Activated CD8-positive, alpha-beta T cell treated with anti-CD3 and anti-CD28 coated beads, Interleukin-2, amount 10 ng/mL, durations not matched to agents 7 days and 5 days (primary cell): ENCODE measurements at places on chromosomes 7 and 10.

- no peak overlapping the region for H3K27ac ChIP-seq
- DNase-seq = no peak
- H3K4me1 ChIP-seq = no peaks in the 10 kb centered on the region
- H3K36me3 ChIP-seq = no peaks in the 10 kb centered on the region
These were observed 57.0 kb downstream of the SHTN1 start for GRCh38 chr10:116947841-116948529.

- H3K27ac ChIP-seq = no peak overlapping the region
- no peaks in the 10 kb centered on the region for H3K36me3 ChIP-seq
- no peak for DNase-seq
- no peaks in the 10 kb centered on the region for H3K4me1 ChIP-seq
- no peaks in the 10 kb centered on the region for H3K27me3 ChIP-seq
These were observed 160.1 kb downstream of the FZD1 start for GRCh38 chr7:91424371-91424770.

- peaks cover 13% of the 10 kb centered on the region for H3K4me1 ChIP-seq
- H3K36me3 ChIP-seq = no peaks in the 10 kb centered on the region
- peaks cover 1% of the 10 kb centered on the region for H3K27me3 ChIP-seq
- no peak overlapping the region for H3K27ac ChIP-seq
- H3K4me3 ChIP-seq = no peak overlapping the region
- DNase-seq = no peak
These were observed 106.0 kb upstream of the ZNF32 start for GRCh38 chr10:43754569-43755260.

DNA sequence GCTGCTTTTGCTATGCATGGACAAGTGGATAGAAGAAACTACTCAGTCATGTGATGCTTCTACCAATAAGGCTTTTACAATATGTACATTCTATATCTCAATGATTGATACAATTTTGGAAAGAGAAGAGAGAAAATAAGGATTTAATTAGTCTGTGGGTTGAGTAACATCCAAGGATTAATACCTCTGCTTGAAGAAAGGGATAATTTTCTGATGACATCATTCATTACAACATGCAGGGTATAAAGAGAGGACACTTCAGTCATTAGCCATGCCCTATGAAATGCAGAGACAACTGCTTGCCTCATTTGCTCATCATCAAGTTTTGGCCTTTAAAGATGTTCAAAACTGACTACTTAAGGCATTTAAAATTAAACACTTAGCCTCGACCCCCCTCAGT, 237.3 kb downstream of the AHR start:
- no peaks in the 10 kb centered on the region for H3K36me3 ChIP-seq
- H3K27ac ChIP-seq = no peak overlapping the region
- peaks cover 9% of the 10 kb centered on the region for H3K27me3 ChIP-seq
- H3K4me1 ChIP-seq = peaks cover 14% of the 10 kb centered on the region
- DNase-seq = no peak

DNA sequence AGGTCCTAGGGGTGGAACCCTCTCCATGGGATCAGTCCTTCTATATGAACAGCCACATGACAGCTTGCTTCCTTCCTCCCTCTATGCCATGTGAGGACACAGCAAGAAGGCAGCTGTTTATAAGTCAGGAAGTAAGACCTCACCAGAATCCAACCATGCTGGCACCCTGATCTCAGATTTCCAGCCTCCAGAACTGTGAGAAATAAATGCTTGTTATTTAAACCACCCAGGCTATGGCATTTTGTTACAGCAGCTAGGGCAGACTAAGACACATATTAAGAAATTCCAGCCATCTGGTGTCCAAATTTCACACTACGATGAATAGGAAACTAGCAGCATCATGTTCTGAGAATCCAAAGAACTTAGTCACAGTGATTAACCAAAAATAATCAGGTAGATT, 140.1 kb downstream of the ZFAND4 start:
- peaks cover 3% of the 10 kb centered on the region for H3K4me1 ChIP-seq
- H3K27me3 ChIP-seq = no peaks in the 10 kb centered on the region
- peaks cover 10% of the 10 kb centered on the region for H3K36me3 ChIP-seq
- no peak for DNase-seq

DNA sequence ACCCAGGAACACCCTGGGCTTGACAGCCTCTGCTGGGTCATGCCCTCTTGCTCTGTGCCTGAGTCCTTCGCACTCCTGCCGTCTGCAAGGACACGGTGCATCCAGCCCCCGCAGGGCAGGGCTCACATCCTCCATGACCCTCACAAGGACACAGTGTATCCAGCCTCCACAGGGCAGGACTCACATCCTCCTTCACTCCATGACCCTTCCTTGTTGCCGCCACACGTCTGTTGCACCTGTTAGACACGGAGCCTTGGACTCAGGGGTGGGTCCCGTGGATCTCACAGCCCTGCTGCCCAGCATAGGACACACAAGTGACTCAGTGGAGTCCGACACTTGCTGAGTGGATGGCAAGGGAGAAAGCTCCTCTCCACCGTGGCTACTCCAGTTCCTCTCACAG, 500.8 kb downstream of the DNAJB6 start:
- H3K36me3 ChIP-seq = no peaks in the 10 kb centered on the region
- H3K4me1 ChIP-seq = no peaks in the 10 kb centered on the region
- no peaks in the 10 kb centered on the region for H3K27me3 ChIP-seq
- no peak overlapping the region for H3K27ac ChIP-seq
- no peak overlapping the region for H3K4me3 ChIP-seq

DNA sequence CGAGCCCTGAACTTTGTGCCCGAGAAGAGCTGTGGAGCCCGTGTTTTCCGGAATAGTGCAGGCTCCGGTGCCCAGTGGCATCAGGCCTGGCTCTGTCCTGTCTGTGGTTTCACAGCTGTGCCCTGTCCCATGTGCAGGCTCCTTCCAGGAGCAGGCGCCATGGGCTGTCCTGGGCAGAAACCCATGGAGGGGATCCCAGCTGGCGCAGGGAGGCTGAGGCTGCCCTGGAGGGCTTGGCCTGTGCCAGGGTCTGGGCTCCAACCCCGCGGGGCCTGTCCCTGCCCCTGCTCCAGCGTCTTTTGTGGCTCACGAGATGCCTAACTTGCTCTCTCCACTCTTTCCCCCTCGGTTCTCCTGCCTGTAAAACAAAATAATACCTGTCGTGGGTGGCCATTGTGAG, 23.3 kb upstream of the CRHR2 start:
- no peak for DNase-seq
- H3K27ac ChIP-seq = no peak overlapping the region
- no peak overlapping the region for H3K4me3 ChIP-seq
- no peaks in the 10 kb centered on the region for H3K36me3 ChIP-seq
- H3K4me1 ChIP-seq = no peaks in the 10 kb centered on the region

DNA sequence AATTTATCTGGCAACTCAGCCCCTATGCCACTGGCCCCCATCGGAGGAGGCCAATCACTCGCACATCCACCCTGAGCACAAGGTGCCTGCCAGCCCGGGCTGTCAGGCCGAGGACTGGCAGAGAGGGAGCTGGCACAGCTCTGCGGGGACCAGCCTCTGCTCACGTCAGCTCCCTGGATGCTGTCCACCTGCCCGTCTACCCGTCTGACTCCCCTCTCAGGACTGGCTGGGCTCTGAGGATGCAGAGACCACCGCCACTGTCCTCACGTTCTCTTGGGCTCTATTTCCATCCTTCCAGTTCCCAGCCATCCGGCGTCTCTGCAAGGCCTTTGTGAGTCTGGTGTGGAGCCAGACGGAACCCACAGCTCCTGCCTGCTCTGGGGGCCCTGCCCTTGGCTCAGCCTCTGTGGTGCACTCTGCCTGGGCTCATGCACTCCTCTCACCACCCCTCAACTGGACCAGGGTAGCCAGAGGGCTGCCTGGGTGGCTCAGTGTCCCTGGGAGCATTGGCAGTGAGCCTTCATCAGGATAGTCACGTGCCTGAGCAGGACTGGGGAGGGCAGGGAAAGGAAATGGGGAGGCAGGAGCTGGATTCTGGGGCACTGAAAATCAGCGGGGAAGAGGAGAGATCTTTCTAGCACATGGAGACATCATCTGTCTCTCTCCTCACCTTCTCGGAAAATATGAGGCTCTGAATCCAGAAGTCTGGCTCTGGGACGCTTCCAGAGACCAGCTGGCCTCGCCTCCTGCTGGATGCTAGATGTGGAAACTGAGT, 38.0 kb upstream of the PCBD1 start:
- no peak for DNase-seq
- peaks cover 5% of the 10 kb centered on the region for H3K27me3 ChIP-seq
- no peaks in the 10 kb centered on the region for H3K4me1 ChIP-seq
- H3K4me3 ChIP-seq = no peak overlapping the region
- H3K36me3 ChIP-seq = no peaks in the 10 kb centered on the region

DNA sequence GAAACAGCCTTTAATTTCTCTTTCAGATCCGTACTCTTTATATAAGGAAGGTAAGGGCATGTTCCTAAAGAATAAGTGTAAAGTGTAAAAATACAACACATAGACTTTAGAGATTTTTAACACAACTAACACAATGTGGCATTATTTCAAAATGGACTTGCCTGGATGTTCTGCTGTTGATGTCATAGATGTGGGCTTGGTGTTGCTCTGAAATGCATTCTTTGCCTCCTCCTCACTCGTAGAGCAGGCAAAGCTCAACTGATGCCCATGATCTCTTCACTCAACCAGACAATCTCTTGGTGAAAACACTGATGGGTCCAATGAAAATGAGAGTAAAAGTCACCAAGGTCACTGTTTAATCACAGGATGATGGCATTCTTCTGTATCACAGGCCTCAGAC, 174.2 kb upstream of the TCERG1L start:
- no peak overlapping the region for H3K27ac ChIP-seq
- H3K36me3 ChIP-seq = no peaks in the 10 kb centered on the region
- H3K27me3 ChIP-seq = no peaks in the 10 kb centered on the region
- H3K4me1 ChIP-seq = no peaks in the 10 kb centered on the region

GRCh38 chr7:25029075-25029474, 49.1 kb upstream of the OSBPL3 start:
- H3K27ac ChIP-seq = peak overlapping the region; percentile 90
- H3K36me3 ChIP-seq = no peaks in the 10 kb centered on the region
- peaks cover 11% of the 10 kb centered on the region for H3K27me3 ChIP-seq

DNA sequence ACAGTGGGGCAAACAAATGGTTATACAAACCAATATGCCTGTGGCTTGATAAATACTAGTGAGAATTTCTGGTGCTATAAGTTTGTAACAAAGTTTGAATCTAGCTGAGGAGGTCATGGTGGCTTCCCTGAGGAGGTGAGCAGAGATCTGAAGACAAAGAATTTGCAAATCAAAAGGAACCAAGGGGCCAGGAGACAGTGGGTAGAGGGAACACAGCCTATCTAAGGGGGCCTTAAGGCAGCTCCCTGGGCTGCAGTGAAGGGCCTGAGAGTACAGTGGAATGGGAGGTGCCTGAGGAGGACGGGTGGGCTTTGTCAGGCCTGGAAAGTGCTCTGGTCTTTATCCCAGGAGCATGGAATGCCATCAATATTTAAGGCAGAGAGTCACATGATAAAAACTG, 21.8 kb downstream of the RNF133 start:
- no peak overlapping the region for H3K4me3 ChIP-seq
- H3K27ac ChIP-seq = no peak overlapping the region
- DNase-seq = no peak
- no peaks in the 10 kb centered on the region for H3K27me3 ChIP-seq
- H3K36me3 ChIP-seq = no peaks in the 10 kb centered on the region

- no peak overlapping the region for H3K27ac ChIP-seq
- no peaks in the 10 kb centered on the region for H3K4me1 ChIP-seq
- DNase-seq = no peak
These were observed 71.8 kb upstream of the EMX2 start for GRCh38 chr10:117470733-117471132.

DNA sequence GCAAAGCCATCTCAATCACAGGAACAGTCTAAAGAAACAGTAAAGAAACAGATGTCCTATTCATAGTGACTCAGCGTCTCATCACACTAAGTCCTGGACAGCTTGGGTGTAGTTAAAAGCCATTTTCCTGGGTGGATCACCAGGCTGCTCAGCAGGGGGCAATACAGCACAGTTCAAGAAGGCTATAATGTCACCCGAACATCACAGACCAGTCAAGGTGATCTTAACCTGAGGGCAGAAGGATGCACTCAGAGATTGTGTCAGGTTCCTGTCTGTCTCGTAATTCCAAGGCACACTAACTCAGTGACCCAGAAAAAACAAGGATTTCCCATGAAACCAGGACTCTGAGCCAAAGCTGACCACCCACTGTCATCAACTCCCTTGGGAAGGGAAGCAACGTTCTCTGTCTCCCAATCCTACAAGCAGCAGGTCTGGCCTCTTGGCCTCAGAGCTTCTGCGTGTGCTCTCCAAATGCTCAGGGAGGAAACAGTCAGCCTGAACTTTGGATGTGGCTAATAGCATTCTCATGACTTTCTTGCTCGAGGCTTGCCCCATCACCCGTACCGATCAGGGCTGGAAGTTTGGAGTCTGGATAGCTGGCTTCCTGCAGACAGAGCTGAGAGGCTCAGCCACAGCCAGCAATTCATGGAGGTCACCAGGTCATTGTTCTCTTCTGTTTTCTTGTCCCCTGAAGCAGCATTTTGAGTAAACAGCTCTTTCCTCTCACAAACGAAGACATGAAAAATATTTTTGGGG, 90.4 kb upstream of the FAM171A1 start:
- no peaks in the 10 kb centered on the region for H3K27me3 ChIP-seq
- no peaks in the 10 kb centered on the region for H3K4me1 ChIP-seq
- H3K4me3 ChIP-seq = no peak overlapping the region
- DNase-seq = no peak
- no peak overlapping the region for H3K27ac ChIP-seq

GRCh38 chr7:116542618-116543017, 17.8 kb downstream of the CAV1 start:
- no peaks in the 10 kb centered on the region for H3K4me1 ChIP-seq
- DNase-seq = no peak
- H3K27me3 ChIP-seq = peaks cover 8% of the 10 kb centered on the region
- no peak overlapping the region for H3K4me3 ChIP-seq

DNA sequence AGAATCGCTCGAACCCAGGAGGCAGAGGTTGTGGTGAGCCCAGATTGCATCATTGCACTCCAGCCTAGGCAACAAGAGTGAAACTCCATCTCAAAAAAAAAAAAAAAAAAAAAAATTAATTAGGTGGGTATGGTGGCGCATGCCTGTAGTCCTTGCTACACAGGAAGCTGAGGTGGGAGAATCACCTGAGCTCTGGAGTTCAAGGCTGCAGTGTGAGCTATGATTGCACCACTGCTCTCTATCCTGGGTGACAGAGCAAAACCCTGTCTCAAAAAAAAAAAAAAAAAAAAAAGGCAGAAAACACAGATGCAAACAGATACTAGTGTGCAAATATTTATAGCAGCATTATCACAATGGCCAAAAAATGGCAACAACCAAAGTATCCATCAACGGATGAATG, 134.4 kb downstream of the RGS10 start:
- peaks cover 6% of the 10 kb centered on the region for H3K4me1 ChIP-seq
- H3K4me3 ChIP-seq = no peak overlapping the region
- no peaks in the 10 kb centered on the region for H3K36me3 ChIP-seq
- H3K27me3 ChIP-seq = no peaks in the 10 kb centered on the region
- no peak overlapping the region for H3K27ac ChIP-seq

- H3K27ac ChIP-seq = no peak overlapping the region
- H3K4me1 ChIP-seq = no peaks in the 10 kb centered on the region
- H3K36me3 ChIP-seq = no peaks in the 10 kb centered on the region
These were observed 76.3 kb downstream of the CACNB2 start for GRCh38 chr10:18216482-18216881.

GRCh38 chr10:112581921-112582320, 134.9 kb downstream of the VTI1A start:
- H3K27ac ChIP-seq = no peak overlapping the region
- no peak overlapping the region for H3K4me3 ChIP-seq
- no peak for DNase-seq
- H3K4me1 ChIP-seq = peaks cover 2% of the 10 kb centered on the region
- no peaks in the 10 kb centered on the region for H3K27me3 ChIP-seq
